ENCODE measurements at places on chromosomes 12 and 14. TPM values are rescaled to one million over a fixed set of nuclear protein-coding genes. Genes with fewer than 3 reads are reported as not detected.

The RAB3IP gene
- total RNA-seq, result 30.5 TPM

The IL31 gene
- not detected for total RNA-seq

The AMIGO2 gene
- total RNA-seq, result 46.3 TPM

The KRT73 gene
- not detected for total RNA-seq

DNA sequence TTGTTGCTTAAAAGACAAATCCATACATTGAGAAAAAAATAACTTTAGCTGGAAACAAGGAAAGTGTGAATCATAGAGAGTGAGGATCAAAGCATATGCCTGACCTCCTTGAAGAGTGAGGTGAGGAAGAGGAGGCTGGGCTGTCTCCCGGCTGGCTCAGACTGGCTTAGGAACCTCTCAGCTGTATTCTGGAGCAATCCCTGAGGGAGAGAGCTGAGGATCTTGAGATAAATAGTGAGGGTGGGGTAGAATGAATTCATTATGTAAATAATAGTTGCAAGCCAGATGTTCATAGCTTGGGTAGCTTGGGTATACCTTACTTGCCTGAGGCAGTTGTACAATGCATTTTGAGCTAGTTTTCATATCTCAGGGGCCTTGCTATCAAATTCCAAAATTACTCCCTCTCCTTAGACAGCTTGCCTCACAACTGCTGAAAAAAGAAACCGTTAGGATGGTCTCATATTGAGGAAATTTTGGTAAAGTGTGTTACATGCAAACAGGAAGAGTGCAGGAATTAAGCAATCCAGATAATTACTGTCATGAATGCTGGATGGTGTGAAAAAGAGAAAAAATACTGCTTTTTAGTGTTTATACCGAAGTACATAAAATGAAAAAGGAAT, 30.5 kb upstream of the SLC15A5 start:
- DNase-seq, result no peak

- DNase-seq, result no peak
Measured at GRCh38 chr12:106071686-106072085, 67.1 kb downstream of the NUAK1 start.

GRCh38 chr14:57512220-57512619, 18.6 kb upstream of the CCDC198 start:
- no peak for DNase-seq

DNA sequence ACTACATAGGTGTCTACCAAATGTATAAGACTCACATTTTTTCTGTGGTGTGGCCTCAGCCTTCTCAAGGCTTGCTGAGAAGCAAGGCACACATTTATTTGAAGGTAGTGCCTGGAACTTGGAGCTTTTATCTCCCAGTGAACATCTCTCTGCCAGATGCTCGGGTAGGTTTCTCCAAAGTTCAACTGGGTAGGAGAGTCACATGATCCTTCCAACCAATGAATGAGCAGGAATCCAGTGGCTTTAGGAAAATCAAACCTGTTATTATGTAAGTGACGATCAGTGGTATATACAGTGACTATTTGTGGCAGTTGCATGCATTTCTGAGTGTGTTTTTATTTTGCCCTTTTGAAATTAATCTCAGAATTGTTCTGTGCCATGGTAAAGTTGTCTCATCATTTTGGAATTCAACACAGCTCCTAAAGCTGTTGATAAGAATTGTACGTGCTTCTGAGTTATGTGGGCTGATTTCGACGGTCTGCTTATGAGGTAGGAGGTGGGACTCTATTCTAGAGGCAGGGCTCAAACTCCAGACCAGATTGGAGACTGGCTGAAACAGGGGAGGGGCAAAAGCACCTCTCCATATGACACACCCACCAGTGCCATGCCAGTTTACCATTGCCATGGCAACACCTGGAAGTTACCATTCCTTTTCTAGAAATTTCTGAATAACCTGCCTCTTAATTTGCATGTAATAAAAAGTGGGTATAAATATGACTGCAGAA, 57.6 kb downstream of the EID3 start:
- peak; percentile 74 for DNase-seq

GRCh38 chr12:55446326-55446725, 2.5 kb downstream of the OR6C2 start:
- no peak for DNase-seq

DNA sequence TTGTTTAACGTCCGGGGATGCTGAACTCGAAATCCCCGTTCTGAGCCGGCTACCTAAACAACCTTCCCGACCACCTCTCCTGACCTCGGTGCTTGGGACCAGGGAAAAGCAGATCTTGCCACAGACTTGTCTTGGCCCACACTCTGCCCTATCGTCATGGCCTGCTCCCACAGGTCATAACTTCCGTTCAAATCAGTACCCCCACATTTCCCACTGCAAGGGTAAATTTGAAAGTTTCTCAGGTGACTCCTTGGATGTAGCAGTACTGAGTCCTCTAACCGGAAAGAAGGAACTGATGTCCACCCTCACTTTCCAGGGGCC, 612 bp upstream of the RBM23 start:
- DNase-seq, result no peak

GRCh38 chr12:49244176-49244575, 20.7 kb upstream of the TUBA1C start:
- no peak for DNase-seq

- no peak for DNase-seq
Measured at GRCh38 chr12:56601503-56601902, 28.6 kb downstream of the BAZ2A start.

All from PC-9 (cell line).